ENCODE measurements at places on chromosomes 7 and 10. TPM values are rescaled to one million over a fixed set of nuclear protein-coding genes. Genes with fewer than 3 reads are reported as not detected.

Gene C10orf53
- not detected for total RNA-seq

Gene GRM3
- 133 TPM for total RNA-seq

Gene WDFY4
- total RNA-seq, result 0.94 TPM

Gene GSDME
- total RNA-seq, result 46.6 TPM

Gene NUPR2
- not detected for total RNA-seq

Gene GRB10
- total RNA-seq, result 112 TPM

Gene ANXA8L1
- total RNA-seq, result not detected

Gene YAE1
- total RNA-seq, result 78.9 TPM

Gene RADIL
- total RNA-seq, result 6.3 TPM

Gene SCRN1
- 112 TPM for total RNA-seq

Gene AKR1C3
- 4.7 TPM for total RNA-seq

Gene SLC18A3
- not detected for total RNA-seq

Gene EPHB4
- total RNA-seq, result 11.0 TPM

Gene ITGA8
- 2.8 TPM for total RNA-seq

Gene HMX3
- not detected for total RNA-seq

Gene PHYHIPL
- total RNA-seq, result 30.4 TPM

Gene SUGCT
- total RNA-seq, result 1.9 TPM

Gene GNAT3
- not detected for total RNA-seq

Gene RBP4
- 5.6 TPM for total RNA-seq

Gene CPVL
- 65.7 TPM for total RNA-seq

Gene TAS2R3
- total RNA-seq, result 24.1 TPM

Gene GIMAP6
- total RNA-seq, result 2.8 TPM

Gene PRSS37
- not detected for total RNA-seq

Gene GPR158
- 7.8 TPM for total RNA-seq

Gene SPDYE8
- not detected for total RNA-seq

Gene PIK3AP1
- 3.1 TPM for total RNA-seq

Gene C10orf143
- total RNA-seq, result 1.3 TPM

Gene STYXL1
- 16.0 TPM for total RNA-seq

Gene ABCB4
- 4.1 TPM for total RNA-seq

Gene C10orf67
- 0.31 TPM for total RNA-seq

Gene SCART1
- 2.8 TPM for total RNA-seq

Gene RBM20
- total RNA-seq, result 2.5 TPM

Gene EEPD1
- total RNA-seq, result 17.2 TPM

Gene GRM8
- 5.3 TPM for total RNA-seq

Gene HGF
- total RNA-seq, result 8.8 TPM

Gene RNF133
- total RNA-seq, result 1.6 TPM

Gene CNPY1
- not detected for total RNA-seq

Gene ITPRID1
- 5.3 TPM for total RNA-seq

Gene ACHE
- 13.1 TPM for total RNA-seq

Gene PUS7
- 27.5 TPM for total RNA-seq

Gene DCLRE1C
- 25.4 TPM for total RNA-seq

Gene PON3
- total RNA-seq, result 1.3 TPM

Gene ATG9B
- 2.8 TPM for total RNA-seq

Gene C10orf62
- not detected for total RNA-seq

Gene PNLIPRP1
- not detected for total RNA-seq

Gene PMS2
- 28.8 TPM for total RNA-seq

Gene BAMBI
- total RNA-seq, result 1.9 TPM

Gene FAM185A
- 27.2 TPM for total RNA-seq

Gene PPP1R3C
- total RNA-seq, result 24.7 TPM

Gene ATRNL1
- 468 TPM for total RNA-seq
